ENCODE measurements at places on chromosomes 7 and 10. TPM values are rescaled to one million over a fixed set of nuclear protein-coding genes. Genes with fewer than 3 reads are reported as not detected.
A peak's percentile ranks its signal among the peaks of the same experiment; 100 is the strongest.

DNA sequence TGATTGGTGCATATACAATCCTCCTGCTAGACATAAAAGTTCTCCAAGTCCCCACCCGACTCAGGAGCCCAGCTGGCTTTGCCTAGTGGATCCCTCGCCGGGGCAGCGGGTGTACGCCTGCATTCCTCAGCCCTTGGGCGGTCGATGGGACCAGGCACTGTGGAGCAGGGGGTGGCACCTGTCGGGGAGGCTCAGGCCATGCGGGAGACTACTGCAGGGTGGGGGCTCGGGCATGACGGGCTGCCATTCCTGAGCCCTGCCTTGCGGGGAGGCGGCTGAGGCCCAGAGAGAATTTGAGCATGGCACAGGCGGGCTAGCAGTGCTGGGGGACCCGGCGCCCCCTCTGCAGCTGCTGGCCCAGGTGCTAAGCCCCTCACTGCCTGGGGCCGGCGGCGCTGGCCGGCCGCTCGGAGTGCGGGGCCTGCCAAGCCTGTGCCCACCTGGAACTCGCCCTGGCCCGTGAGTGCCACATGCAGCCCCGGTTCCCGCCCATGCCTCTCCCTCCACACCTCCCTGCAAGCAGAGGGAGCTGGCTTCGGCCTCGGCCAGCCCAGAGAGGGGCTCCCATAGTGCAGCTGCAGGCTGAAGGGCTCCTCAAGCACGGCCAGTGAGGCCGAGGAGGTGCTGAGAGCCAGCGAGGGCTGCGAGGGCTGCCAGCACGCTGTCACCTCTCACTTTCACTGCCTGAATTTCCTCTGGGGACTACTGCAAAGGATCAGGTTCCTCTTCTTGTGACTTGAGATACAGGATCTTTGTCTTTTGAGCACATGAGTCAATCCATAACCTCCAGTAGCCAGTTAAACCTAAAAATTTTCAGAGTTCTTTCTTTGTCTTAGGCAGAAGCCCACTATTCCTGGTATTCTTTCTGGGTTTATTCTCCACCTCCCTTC is 25.1 kb upstream of the ELOVL3 start:
- no peaks in the 10 kb centered on the region for H3K4me1 ChIP-seq
- H3K27me3 ChIP-seq: no peaks in the 10 kb centered on the region
- no peaks in the 10 kb centered on the region for H3K36me3 ChIP-seq

Gene CYREN
- total RNA-seq: 52.2 TPM

Gene LBX1
- not detected for total RNA-seq

DNA sequence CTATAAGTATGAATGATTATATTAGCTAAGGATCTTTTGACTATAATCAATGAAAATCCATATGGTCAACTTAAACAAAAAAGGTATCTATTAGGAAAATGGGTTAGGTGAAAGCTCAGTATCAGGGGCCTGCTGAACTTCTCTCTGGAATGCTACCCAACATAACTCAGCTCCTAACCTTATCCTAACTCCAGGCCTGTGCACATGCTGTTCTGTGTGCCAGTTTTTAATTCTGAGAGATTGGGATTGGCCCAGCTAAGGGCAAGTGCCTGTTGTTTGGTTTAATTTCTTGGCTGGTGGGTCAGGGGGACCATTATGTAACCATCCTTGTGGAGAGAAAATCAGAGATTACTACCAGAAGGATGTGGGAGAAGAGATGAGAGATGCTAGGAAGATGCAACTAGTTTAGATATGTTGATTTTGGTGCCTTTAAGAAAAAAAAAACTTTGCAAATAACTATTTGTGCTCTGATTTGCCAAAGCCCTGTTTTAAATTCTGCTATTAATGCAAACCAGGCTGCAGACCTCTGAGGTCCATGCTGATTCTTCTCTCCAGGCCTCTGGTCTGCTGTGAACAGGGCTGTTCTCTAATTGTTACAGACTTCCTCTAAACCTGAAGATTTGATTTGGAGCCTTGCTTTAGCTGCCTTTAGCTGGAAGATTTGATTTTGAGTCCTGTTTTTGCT is 23.9 kb upstream of the HDAC9 start:
- H3K27ac ChIP-seq: no peak overlapping the region
- H3K36me3 ChIP-seq: no peaks in the 10 kb centered on the region
- H3K4me1 ChIP-seq: no peaks in the 10 kb centered on the region

Gene LIPM
- total RNA-seq: not detected

Gene SPDYE16
- total RNA-seq: not detected

DNA sequence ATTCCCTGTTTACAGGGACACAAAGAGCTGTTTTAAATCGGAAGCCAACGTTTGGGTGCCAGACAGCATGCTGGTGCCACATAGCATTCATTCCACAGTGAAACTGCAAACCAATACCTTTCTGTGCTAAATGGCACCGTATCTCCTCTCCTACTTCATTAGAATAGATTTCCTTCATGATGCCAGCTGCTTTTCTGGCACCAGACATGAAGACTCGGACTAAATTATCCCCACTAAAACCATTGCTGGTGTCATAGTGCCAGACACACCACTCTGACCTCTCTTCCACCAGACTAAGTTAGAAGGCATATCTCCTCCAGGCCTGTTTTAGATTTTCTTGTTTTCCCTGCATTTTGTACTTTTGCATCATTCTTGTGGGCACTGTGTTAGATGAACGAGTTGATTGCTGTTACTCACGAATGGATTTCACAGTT is 155.1 kb downstream of the ETV1 start:
- peak; percentile 31 for DNase-seq
- H3K36me3 ChIP-seq: no peaks in the 10 kb centered on the region
- peaks cover 57% of the 10 kb centered on the region for H3K4me1 ChIP-seq
- no peaks in the 10 kb centered on the region for H3K27me3 ChIP-seq

DNA sequence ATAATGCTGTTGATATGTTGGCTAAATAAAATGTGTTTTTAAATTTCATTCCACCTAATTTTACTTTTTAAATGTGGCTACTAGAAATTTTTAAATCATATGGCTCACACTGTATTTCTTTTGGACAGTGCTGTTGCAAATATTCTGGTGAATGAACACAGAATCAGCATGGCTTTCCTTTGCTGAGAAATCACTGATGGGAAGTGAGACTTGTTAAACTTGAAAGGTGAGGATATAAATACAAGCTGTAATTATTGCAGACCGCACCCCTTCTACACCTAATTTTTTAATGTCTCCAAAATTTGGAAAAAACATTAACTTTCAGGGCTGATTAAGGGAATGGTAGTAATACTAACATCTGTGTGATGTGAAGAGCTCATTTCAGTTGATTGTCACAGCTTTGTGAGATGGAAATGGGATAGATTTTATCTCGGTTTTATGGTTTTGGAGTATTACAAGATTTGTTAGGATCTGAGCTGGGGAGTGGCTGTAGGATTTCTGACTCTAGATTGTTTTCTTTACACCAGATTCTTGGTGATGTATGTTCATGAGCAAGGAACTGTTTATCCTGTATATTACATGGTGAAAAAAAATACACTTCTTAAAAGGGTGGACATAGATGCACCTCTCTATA is 1.3 kb downstream of the MIOS start:
- H3K27ac ChIP-seq: no peak overlapping the region
- H3K36me3 ChIP-seq: no peaks in the 10 kb centered on the region
- H3K4me1 ChIP-seq: peaks cover 10% of the 10 kb centered on the region

Gene FOXP2
- total RNA-seq: 0.25 TPM

DNA sequence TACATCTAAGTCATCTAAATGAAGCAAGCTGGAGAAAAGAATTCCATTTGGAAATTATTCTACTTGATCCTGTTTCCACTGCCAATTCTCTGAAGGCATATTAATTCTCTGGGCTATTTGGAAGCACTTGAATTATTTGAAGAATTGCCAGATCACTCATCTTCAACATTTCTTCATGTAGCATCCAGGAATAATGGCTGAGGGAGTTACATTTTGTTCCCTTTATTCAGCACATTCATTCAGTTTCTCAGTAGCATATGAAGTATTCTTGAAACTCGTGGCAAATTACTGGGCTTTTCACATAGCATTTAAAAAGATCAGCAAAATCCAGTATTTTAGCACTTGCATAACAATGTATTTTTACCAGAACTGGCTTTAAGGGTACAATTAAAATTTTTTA is 127.1 kb upstream of the VIPR2 start:
- no peaks in the 10 kb centered on the region for H3K27me3 ChIP-seq
- H3K4me1 ChIP-seq: no peaks in the 10 kb centered on the region
- H3K4me3 ChIP-seq: no peak overlapping the region
- H3K27ac ChIP-seq: no peak overlapping the region
- H3K36me3 ChIP-seq: no peaks in the 10 kb centered on the region

Gene NKX2-3
- total RNA-seq: not detected

Gene SH2D4B
- 0.11 TPM for total RNA-seq

Gene HOXA9
- total RNA-seq: not detected

Gene ITIH5
- 0.84 TPM for total RNA-seq

Gene DNA2
- 85.4 TPM for total RNA-seq

Gene CC2D2B
- 0.22 TPM for total RNA-seq

GRCh38 chr7:151632750-151633515 is 113.2 kb upstream of the RHEB start:
- H3K36me3 ChIP-seq: no peaks in the 10 kb centered on the region
- H3K4me3 ChIP-seq: peak overlapping the region; percentile 88
- H3K27ac ChIP-seq: no peak overlapping the region
- DNase-seq: peak; percentile 74

DNA sequence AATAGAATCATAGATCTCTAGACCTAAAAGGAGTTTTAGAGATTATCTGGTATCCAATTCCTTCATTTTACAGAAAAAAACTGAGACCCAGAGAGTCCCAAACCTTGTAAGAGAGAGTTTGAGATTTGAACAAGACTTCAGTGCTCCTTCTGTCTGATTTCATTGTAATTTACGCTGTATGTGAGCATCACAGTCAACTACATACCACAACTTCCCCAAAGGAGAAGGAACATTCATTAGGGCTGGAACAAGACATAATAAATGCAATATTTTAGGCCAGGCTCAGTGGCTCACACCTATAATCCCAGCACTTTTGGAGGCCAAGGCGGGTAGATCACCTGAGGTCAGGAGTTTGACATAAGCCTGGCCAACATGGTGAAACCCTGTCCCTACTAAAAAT is 17.3 kb upstream of the PRKAR2B start:
- no peak for DNase-seq
- H3K4me1 ChIP-seq: no peaks in the 10 kb centered on the region
- no peak overlapping the region for H3K4me3 ChIP-seq
- H3K27me3 ChIP-seq: no peaks in the 10 kb centered on the region
- no peaks in the 10 kb centered on the region for H3K36me3 ChIP-seq
- H3K27ac ChIP-seq: no peak overlapping the region

DNA sequence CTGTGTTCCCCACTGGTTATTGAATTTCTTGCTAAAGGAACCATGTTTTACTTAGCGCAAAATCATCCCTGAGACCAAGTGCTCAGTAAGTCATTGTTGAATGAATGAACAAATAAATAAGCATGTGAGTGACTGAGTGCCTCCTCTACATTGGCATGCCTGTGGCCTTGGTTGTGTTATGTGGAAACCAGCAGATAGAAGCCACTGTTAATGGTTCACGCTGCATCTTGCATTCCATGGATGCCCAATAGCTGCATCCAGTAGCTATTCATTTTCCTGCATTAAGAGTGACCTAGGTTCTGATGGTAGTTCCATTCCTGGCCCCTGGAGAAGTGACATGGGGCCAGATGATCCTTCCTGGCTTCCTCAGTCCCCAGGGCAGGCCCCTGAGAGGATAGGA is 113.3 kb upstream of the BMPER start:
- H3K4me1 ChIP-seq: peaks cover 15% of the 10 kb centered on the region
- H3K27ac ChIP-seq: no peak overlapping the region
- H3K36me3 ChIP-seq: no peaks in the 10 kb centered on the region
- DNase-seq: no peak
- H3K27me3 ChIP-seq: no peaks in the 10 kb centered on the region

- peaks cover 22% of the 10 kb centered on the region for H3K4me1 ChIP-seq
- H3K27me3 ChIP-seq: peaks cover 96% of the 10 kb centered on the region
- H3K36me3 ChIP-seq: no peaks in the 10 kb centered on the region
- peak overlapping the region; percentile 59 for H3K4me3 ChIP-seq
- no peak for DNase-seq
- H3K27ac ChIP-seq: no peak overlapping the region
These were observed 58.4 kb upstream of the PCGF5 start for GRCh38 chr10:91162050-91162494.

DNA sequence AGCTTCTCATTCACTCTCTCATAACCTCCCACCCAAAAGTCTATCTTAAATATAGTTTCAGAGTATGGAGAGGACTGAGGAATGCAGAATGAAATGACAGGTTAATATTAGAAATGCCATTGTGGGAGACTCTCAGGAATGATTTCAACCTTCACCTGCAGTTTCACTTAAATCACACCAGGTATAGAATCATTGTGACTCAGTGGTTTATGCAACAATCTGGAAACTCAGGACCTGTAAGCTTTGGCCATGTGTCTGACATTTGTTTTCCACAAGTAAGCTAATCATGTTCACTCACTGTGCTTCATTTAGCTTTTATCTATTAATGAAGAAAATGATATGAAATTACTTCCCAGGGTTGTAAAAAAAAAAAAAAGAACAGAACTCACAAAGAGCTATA is 8.7 kb upstream of the PTPN12 start:
- H3K27ac ChIP-seq: no peak overlapping the region
- H3K4me3 ChIP-seq: no peak overlapping the region
- H3K36me3 ChIP-seq: no peaks in the 10 kb centered on the region

All from neural progenitor cell (in vitro differentiated cells).